CD4-positive, alpha-beta memory T cell (primary cell): ENCODE measurements at places on chromosomes 1 and 21. TPM values are rescaled to one million over a fixed set of nuclear protein-coding genes. Genes with fewer than 3 reads are reported as not detected.

DNA sequence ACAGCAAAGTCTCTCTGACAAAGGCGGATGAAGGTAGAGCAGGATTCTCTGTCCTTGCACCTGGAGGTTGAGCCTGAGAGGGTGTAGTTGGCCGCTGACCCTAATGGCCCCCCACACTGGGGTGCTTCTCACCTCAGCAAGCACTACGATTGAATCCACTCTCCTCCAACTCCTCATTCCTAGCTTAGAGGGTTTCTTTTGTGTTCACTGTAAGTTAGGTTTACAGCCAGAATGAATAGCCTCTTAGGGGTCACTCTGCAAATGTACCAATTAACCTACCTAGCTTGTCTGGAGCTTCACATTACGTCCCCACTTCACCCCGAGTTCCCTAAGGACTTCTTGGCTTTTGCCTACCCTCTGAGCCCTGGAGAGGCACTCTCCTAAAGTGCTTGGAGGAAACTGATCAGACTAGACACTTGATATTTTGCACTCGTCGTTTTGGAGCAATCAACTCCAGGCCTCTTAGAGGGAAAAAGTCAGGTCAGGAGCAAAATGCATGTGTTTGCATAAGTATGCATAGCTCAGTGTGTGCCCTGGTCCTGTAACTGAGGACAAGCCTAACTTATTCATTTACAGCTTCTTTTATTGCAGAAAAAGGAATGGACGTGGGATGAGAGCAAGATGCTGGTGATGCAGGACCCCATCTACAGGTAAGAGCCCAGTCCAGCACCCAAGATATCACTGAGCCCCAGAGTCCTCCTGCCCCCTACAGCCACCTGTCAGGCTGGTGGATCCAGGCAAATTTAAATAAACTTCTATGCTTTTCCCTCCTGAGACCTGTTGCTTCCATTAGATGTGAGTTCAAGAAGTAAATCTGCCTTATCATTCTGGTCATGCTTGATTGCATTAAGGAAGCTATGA is 76.4 kb downstream of the SPATA46 start:
- DNase-seq: no peak

Gene XCL2
- not detected for total RNA-seq

- no peak for DNase-seq
Measured at GRCh38 chr1:2863648-2863963, 62.1 kb upstream of the TTC34 start.

- DNase-seq: no peak
Measured at GRCh38 chr21:28272272-28272992, 720.2 kb downstream of the LTN1 start.

GRCh38 chr1:18118078-18118477 is 10.5 kb downstream of the IGSF21 start:
- DNase-seq: no peak

Gene KRTAP21-2
- total RNA-seq: not detected
